Stimulated activated naive B cell treated with anti-CD40 and anti-IgM and Interleukin-4, amounts not matched to agents 10 μg/mL and 1 μg/mL and 100 μg/mL, for 72 hours (primary cell): ENCODE measurements at places on chromosomes 7 and 10.

DNA sequence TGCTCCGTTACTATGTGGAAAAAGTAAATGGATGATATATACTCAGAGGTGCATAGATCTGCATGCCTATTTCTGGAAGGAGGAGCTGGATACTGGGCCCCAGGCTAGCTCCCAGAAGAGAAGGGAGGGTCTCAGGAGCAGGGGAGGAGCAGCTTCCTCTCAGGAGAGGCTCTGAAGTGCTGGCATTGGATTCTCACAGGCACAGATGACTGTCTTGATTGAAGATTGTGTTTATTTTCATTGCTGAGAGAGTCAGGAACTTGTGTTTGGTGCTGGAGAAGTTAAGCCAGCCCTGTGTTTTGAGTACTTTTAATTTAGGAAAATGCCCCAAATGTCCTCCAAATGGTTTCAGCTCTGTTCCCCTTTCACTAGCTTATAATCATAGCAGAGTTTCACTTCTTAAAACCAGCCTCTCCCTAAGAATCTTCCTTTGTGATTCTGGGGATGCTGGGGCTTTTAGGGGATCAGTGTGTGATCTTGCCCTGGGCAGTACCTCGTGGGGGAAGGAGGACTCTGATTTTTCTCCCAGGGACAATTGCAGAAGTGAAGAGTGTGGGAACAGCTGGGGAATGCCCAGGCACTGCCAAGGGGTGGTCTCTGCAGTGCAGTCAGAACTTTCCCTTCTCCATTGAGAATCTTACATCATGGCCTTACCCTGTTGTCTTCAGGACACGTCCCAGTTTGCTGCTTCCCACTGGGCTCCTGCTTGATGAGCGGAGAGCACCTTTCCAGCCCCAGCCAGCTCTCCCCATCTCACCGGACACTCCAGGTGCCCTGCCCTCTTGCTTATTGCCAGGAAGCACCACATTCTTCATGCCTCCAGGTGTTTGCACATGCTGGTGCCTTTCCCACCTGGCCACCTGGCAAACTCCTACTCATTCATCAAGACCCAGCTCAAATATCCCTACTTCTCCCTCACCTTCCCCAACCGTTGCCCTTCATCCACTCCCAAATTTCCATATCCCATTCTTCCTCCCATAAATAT is 102.8 kb downstream of the ARHGAP22 start:
- DNase-seq = no peak

DNA sequence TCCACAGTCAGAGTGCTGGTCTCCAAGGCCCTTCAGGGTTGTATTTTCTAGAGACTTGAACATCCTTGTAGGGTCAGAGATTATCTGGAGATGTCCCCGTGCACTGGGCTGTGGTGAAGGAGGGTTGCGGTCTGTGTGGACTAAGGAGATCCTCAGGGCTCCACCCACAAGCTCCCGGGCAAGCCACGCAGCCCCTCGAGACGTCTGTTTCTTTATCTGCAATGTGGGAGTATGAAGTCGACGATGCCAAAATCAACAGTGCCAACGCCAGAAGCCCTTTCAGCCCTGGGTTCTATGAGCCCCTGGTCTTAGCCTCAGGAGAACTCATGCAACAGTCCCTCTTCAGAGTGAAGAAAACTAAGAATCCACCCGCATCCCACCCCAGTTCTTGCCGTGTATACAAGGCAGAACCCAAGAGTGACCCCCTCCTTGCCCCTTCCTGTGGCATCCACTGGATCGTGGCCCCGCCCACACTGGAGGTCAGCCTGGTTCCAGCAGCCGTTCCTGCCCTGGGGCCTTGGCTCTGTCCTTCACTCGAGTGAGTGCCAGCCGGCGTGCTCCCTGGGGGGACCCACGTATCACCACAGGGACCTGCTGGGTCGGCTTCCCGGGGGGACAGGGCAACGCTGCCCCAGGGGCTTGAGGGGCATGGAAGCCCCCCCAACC is 6.0 kb upstream of the SHH start:
- no peak for DNase-seq

DNA sequence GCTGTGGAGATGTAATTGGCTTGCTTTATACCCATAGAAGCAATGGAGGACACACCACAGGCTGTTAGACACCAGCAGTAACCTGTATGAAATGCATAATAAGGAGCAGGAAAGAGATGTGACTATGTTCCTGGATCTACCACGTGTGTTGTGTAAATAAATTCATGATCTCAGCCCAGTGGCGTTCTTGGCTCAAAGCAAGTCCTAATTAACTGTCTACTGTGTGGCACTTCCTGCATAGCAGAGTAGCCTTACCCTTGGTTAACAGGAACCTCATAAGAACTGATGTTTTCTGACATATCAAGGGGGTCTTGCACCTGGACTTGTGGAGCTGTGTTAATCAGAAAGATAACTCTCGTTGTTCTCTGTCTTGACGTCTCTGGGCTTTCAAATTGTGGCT is 25.7 kb upstream of the FAM180A start:
- DNase-seq = no peak

DNA sequence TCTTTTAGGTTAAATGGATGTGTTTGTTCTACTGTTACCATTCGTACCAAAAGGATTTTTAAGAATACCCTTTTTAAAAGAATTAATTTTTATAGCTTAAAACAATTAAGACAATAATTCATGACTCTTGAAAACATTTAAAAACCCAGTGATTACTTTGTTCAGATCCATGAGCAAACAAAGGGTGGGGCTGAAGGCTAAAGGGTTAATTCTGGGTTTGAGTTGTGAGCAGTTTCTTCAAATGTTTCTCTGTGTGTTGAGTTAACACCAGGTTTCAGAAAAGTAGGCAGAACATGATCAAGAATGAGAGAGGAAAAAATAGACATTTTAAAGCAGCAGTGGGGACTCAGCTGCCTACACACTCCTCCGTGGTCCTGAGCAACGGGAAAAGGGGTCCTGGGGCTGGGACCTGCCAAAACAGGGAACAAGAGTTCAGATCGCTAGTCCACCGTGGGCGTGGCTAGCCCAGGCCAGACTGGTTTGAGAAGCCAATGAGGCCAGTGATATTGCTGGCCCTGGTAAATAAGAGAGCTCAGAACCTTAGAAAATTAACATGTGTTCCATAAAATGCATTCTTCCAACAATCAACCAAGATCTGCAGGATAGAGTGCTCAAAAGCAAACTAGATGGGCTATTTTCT is 14.9 kb upstream of the EZH2 start:
- no peak for DNase-seq

DNA sequence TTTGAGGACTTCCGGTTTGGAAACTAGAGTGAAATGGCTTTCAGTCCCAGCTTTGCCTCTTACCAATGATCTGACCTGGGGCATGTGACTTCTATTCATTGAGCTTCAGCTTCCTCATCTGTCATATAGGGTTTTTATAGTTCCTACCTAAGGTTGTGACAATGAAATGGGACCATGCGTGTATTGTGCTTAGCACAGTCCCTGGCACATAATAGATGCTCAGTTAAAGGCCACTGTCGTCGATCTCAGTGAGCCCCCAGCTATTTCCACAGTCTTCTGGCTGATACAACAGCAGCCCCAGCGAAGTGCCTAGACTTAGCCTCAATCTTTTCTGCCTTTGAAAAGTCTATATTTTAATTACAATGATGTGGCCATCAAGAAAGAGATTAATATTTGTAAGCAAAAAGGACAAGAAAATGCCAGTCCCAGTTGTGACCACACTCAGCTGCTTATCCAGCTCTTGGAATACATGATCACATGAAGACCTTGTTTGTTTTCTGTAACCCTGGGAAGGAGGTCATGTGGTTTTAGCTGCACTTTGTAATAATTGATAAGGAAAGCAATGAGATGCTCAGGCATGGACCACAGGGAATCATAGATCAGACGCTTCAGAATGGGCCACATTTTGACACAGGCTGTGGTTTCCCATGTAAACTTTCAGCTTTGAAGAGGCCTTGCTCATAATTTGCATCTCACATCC is 44.6 kb downstream of the VWA2 start:
- no peak for DNase-seq

- no peak for DNase-seq
Observed at GRCh38 chr7:106190589-106191330, 78.6 kb upstream of the SYPL1 start.

- DNase-seq = peak; percentile 39
Observed at GRCh38 chr7:105656922-105657521, 75.7 kb upstream of the EFCAB10 start.

DNA sequence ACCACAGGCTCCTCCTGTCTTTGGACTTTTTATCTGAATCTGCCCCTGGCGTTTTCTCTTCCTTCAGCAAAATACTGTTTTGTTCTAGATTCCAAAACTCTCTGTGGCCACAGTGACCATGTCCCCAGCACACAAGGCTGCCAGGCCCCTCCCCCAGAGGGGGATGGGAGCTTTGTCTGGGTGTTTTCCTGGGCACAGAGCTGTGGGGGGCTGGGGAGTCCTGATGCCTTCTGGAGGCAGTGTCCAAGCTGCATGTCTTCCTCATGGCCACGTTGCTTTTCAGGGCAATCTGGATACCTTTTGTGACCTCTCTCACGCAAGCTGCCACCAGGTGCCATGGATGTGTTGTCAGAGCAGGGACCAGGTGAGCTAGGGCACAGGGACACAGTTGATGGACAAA is 26.2 kb downstream of the ANTXRL start:
- DNase-seq = no peak

- DNase-seq = no peak
Observed at GRCh38 chr7:30163231-30163894, 28.6 kb downstream of the MTURN start.

- no peak for DNase-seq
Observed at GRCh38 chr7:30862995-30863705, 48.5 kb upstream of the AQP1 start.

DNA sequence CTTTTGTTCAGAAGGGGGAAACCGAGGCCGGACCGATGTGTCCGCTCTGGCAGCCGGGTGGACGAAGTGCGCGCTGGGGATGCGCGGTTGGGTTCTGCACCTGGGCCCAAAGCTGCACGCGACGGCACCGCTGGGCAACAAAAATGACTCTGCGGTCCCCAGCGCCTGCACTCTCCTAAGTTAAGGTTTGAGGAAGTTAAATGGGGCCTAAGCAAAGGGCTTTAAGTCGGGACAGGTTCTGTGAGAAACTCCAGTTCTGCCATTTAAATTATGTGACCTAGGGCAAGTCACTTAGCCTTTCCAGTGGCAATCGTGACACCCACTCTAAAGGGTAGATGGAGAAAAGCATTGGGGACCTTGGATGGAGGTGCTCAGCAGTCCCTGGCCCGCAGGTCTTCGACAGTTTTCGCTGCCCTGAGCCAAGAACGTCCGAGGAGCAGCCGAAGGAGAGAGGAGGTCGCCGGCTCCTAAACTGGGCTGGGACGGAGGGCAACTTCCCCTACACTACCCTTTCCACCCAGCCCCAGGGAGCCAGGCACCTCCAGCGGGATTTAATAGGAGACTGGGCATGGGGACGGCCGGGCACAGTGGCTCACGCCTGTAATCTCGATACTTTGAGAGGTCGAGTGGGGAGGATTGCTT is 534 bp upstream of the ACBD5 start:
- peak; percentile 65 for DNase-seq

- DNase-seq = peak; percentile 58
Observed at GRCh38 chr7:134992626-134993179, 6.4 kb downstream of the AGBL3 start.

DNA sequence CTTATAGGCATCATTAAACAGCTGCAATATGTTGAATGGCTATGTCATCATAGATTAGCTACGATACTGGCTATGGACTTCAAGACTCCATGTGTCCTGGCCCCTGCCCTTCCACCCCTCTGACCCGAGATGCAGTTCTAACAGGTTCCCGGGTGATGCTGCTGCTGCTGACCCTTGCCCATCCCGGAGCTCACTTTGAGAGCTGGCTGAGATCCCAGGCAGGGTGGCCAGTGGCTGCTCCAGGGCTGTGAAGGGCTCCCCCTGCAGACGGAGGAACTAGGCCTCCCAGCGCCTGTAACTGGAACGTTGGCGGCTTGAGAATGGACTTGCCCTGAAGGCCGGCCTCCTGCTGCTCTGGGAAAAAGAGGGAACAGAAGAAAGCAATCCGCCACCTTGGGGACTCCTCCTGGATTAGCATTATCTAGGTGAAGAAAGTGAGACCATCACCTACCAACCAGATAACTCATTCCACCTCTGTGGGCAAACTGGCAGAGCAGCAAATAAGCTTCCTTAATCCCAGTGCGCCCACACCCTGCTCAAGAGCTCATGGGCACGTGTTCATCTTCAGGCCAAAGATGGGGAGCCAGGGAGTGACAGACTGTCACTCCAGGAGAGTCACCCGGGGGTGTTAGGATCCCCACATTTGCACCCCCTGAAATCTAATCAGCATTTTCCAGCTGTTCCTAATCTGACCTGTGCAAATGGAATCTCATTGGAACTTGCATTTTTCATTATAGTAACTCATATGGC is 56.8 kb downstream of the PARP12 start:
- no peak for DNase-seq

GRCh38 chr10:11654659-11655058 is 43.2 kb upstream of the USP6NL start:
- no peak for DNase-seq

DNA sequence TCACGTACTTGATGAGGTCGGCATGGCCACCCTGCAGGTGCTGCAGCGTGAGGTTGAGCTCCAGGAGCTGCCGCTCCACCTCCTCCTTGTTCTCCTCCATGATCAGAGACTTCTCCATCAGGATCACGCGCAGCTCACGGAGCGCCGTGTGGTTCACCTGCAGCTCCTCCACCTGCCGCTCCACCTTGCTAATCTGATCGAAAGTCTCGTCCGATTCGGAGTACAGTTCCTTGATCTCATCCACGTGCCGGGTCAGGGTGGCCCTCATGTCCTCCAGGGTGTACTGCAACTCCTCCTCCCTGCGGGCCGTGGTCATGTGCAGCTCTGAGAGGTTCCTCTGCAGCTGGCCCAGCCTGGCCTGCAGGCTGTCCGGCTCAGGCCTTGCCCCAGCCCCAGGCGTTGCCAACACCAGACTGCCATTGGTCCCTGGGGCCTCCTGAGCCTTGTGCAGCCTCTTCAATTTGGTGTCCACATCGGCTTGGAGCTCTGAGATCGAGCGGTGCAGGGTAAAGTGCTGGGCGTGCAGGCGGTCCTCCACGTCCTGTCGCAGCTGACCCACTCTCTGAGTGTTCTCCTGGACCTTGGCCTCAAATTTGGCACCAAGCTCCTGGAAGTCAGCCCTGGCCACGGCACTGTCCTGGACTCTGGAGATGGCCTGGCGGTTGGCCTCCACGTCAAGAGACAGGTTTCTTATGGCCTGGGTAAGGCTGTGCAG is 13.9 kb downstream of the MMRN2 start:
- DNase-seq = no peak

DNA sequence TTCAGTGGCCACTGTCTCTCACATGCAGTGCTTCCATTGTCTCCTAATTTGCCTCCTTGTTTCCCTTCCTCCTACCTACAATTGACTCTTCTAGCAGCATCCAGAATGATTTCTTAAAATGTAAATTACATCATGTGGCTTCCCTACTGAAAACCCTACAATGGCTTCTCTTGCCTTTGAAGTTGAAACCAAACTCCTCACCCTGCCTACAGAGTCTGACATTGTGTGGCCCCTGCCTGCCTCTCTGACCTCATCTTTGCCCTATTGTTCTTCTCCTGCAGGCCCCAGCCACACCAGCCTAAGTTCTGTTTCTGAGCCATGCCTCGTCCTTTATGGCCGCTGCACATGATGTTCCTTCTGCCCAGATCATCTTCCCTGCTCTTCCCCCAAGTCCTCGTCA is 35.8 kb upstream of the CDK1 start:
- no peak for DNase-seq

- DNase-seq = no peak
Observed at GRCh38 chr10:565676-566075, 123.8 kb downstream of the DIP2C start.

- DNase-seq = no peak
Observed at GRCh38 chr7:129045682-129046081, 9.2 kb downstream of the TNPO3 start.

- DNase-seq = no peak
Observed at GRCh38 chr10:106284802-106285587, 879.5 kb downstream of the SORCS1 start.

GRCh38 chr10:98920807-98921206 is 314.8 kb downstream of the HPSE2 start:
- DNase-seq = no peak
